Neural crest cell (in vitro differentiated cells): ENCODE measurements at places on chromosomes 12 and 14. TPM values are rescaled to one million over a fixed set of nuclear protein-coding genes. Genes with fewer than 3 reads are reported as not detected.

ENDOU gene
- total RNA-seq = not detected in 2 replicates

SERPINA12 gene
- not detected in 2 replicates for total RNA-seq

GPR137C gene
- 3.9 and 4.2 TPM in 2 replicates for total RNA-seq

APOF gene
- not detected in 2 replicates for total RNA-seq

NRL gene
- total RNA-seq = 1.2 and 2.3 TPM in 2 replicates

KRT2 gene
- not detected in 2 replicates for total RNA-seq

SLC38A1 gene
- total RNA-seq = 129 and 135 TPM in 2 replicates

DNA sequence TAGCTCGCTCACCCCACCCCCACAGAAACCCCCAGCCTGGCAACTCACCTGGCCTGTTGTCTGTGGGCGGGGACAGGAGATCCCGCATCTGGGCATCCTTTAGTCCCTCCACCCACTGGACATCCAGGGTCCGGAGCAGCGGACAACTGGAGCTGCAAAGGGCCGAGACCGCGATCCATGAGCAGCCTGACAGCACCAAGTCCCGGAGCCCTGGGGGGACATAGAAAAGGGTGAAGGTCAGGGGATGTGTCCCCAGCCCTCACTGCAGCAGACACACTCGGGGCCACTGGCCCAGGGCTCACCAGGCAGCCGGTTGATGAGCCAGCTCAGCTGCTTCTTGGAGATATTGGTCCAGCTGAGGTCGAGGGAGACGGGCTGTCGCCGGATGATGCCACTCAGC is 40.9 kb downstream of the RNF34 start:
- no peak overlapping the region for H3K4me3 ChIP-seq
- H3K36me3 ChIP-seq = peaks cover 40% of the 10 kb centered on the region
- peaks cover 10% of the 10 kb centered on the region for H3K4me1 ChIP-seq
- no peak for DNase-seq

DNA sequence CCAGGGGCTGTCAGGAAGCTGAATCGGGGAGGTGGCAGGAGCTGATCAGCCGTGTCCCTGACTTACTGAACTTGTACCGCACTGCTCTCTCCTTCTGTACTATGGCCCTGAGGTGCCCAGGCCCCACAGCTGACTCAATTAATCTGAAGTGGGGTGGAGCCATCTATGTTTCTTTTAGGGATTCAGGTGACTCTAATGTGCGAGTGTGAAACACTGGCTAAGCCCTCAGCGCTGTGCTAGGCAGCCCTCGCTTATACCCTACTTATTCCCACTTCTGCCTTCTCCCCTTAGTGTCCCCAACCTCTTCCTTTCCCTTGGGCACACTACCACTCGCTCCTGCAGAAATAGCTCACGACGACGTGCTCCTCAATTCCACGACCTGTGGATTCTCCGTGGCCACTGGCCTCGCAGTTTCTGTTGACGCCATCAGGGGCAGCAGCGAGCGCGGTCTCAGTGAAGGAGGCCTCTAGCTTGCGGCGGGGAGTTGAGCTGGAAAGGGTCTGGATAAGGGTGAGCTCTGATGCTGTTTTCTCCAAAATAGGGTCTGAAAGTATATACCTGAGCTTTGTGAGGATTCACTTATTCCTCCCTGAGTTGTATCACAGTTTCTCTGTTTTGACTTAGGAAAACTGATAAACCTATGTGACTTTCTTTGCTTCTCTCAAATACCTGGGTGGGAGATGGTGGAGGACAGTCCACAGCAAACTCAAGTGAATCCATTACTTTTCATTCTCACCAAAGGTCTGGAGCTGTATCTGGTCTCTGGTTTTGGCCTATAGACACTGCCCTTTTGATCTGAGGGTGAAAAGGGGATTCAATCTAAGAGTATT is 167.6 kb downstream of the SLC41A2 start:
- no peak overlapping the region for H3K4me3 ChIP-seq
- H3K27ac ChIP-seq = no peak overlapping the region
- DNase-seq = peak; percentile 63

DNA sequence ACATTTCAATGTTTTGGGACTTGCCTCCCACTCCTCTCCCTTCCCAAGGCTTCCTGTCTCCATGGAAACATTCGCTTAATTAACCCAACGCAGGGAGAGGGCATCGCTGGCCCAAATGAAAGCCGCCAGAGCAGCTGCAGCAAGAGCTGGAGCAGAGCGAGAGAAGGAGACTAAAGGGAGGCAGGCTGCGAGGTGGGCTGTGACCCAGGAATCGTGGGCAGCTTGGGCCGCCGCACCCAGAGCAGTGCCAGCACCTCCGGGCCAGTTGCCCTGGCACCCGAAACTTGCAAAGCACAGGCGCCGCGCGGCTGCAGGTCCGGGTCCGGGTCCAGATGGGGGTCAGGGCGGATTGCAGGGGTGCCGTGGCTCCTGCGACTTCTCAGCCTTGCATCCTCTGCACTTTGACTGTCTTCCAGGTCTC is 43.5 kb upstream of the PTPRQ start:
- no peaks in the 10 kb centered on the region for H3K36me3 ChIP-seq
- H3K4me1 ChIP-seq = no peaks in the 10 kb centered on the region
- peaks cover 6% of the 10 kb centered on the region for H3K27me3 ChIP-seq
- no peak overlapping the region for H3K4me3 ChIP-seq

DNA sequence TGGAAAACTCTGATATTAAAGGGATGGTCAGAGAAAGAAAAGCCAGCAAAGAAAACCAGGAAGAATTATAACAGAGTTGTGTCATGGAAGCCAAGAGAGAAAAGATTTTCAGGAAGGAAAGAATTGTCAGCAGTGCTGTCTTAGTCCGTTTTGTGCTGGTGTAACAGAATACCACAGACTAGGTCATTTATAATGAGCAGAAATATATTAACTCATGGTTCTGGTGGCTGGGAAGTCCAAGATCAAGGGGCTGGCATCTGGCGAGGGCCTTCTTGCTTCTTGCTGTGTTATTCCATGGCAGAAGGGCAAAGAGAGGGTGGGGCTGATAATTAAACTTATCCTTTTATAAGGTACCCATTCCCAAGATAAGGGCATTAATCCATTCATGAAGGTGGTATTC is 6.4 kb upstream of the INHBE start:
- no peaks in the 10 kb centered on the region for H3K36me3 ChIP-seq
- no peak for DNase-seq
- H3K4me1 ChIP-seq = peaks cover 5% of the 10 kb centered on the region
- H3K27me3 ChIP-seq = peaks cover 4% of the 10 kb centered on the region

GRCh38 chr12:57741413-57741789 is 2.9 kb upstream of the AGAP2 start:
- DNase-seq = no peak
- H3K36me3 ChIP-seq = peaks cover 4% of the 10 kb centered on the region
- peak overlapping the region; percentile 58 for H3K4me3 ChIP-seq
- peaks cover 33% of the 10 kb centered on the region for H3K4me1 ChIP-seq
- no peak overlapping the region for H3K27ac ChIP-seq

DNA sequence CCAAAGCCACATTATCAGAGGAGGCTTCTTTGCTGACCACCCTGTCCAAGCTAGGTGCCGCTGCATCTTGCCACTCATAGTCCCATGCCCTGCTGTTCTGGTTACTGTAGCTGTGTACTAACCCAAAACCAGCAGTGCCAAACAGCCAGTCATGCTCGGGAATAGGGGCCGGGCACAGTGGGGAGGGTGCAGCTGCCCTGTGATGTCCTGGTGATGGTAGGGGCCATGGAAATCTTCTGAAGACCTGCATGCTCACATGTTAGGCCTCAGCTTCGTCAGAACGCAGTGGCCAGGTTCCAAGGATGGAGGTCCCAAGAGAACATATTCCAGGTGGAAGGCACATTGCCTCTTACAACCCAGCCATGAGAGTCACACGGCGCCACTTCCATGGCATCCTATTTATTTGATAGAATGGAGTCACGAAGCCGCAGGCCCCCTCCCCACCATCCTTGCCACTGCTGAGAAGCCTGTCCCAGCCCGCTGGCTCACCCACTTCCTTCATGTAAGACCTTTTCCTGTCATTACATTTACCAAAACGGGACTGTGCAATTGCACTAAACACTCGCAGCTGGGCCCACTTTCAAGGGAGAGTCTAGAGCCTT is 48.5 kb downstream of the FAM222A start:
- peak overlapping the region; percentile 57 for H3K27ac ChIP-seq
- peaks cover 3% of the 10 kb centered on the region for H3K36me3 ChIP-seq
- H3K27me3 ChIP-seq = no peaks in the 10 kb centered on the region
- no peak for DNase-seq
- no peaks in the 10 kb centered on the region for H3K4me1 ChIP-seq
- H3K4me3 ChIP-seq = no peak overlapping the region

DNA sequence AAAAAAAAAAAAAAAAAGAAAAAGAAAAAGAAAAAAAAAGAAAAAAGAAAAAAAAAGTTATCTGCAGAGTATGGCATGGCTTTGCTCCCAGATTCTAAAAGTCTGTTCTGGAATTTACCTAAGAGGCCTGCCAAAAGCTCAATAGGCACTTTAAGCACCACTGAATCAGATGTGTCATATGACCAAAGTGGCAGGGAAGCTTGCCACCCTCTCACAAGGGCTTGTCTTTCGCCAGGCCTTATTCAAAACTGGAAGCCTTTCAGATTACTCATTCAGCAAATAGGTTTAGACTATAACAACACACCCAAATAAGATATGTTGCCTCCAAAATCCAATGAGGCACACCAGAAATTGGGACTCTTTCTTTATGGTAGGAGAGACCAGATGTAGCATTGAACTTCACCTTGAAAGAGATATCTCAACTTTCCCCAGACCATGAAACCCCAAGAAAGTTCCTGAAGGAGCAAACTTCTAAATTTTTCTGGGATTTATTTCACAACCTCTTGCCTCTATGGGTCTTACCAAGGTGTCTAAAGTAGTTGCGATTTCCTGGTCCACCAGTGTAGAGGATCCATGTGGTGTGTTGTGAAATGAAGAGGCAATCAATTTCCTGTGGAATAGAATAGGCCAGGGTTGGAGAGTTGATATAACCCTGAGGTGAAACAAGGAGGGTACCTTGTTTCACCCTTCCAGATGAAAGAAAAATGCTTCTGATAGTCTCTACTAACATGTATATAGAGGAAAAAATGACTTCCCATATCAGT is 218.8 kb downstream of the DAD1 start:
- H3K4me1 ChIP-seq = no peaks in the 10 kb centered on the region
- DNase-seq = no peak
- no peak overlapping the region for H3K4me3 ChIP-seq

GRCh38 chr14:95935228-95935822 is 58.7 kb downstream of the TUNAR start:
- no peaks in the 10 kb centered on the region for H3K36me3 ChIP-seq
- H3K27ac ChIP-seq = no peak overlapping the region
- peaks cover 10% of the 10 kb centered on the region for H3K27me3 ChIP-seq
- no peak overlapping the region for H3K4me3 ChIP-seq
- no peaks in the 10 kb centered on the region for H3K4me1 ChIP-seq

GRCh38 chr14:33643426-33644181 is 307.3 kb downstream of the EGLN3 start:
- H3K4me1 ChIP-seq = peaks cover 38% of the 10 kb centered on the region
- H3K27me3 ChIP-seq = no peaks in the 10 kb centered on the region
- no peak for DNase-seq
- peak overlapping the region; percentile 61 for H3K4me3 ChIP-seq
- no peaks in the 10 kb centered on the region for H3K36me3 ChIP-seq

DNA sequence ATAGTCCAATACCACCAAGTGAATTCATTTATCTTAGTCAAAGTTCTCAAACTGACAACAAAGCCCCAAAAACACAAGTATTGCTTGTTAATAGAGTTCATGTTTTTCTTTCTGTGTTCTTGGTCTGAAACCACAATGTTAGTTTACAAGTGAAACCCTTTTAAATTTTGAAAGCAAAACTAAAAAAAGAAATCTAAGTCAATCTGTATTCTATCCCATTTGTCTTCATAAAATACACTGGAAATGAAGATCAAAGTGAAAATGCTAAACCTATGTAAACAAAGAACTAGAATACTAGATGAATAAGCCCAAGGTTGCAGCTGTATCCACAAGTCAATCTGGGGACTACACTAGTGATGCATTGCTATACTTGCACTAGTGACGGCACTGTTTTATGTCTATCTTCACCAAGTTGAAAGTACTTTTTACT is 10.4 kb downstream of the MAP4K5 start:
- no peak overlapping the region for H3K27ac ChIP-seq
- no peak for DNase-seq
- no peaks in the 10 kb centered on the region for H3K27me3 ChIP-seq
- H3K4me1 ChIP-seq = peaks cover 29% of the 10 kb centered on the region

DNA sequence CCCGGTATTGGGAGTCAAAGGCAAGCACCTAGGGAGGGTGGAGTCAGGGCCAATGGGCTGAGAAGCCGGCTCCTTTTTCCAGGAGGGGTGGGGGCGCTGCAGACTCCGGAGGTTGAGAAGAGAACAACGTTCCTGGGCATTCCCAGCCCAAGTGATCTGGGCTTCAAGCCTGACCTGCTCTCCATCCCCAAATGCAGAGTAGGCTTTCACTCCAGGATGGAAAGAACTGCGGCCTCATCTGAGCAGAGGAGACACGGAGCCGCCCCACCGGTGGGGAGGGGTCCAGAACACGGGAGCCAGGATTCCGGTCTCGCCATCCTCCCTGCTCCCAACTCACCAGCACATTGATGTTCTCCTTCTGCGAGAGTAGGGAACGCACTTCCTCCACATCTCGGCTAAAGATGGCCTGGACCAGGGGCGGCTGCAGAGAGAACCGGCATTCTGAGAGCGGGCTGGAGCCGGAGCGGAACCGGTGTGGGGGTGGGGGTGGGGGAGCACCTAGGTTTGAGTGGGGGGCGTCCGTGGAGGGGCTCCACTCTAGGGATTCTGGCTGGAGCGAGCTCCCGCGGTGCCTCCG is 605 bp downstream of the ANKRD52 start:
- H3K27me3 ChIP-seq = no peaks in the 10 kb centered on the region
- H3K36me3 ChIP-seq = peaks cover 8% of the 10 kb centered on the region
- peaks cover 25% of the 10 kb centered on the region for H3K4me1 ChIP-seq

- H3K36me3 ChIP-seq = no peaks in the 10 kb centered on the region
- peaks cover 7% of the 10 kb centered on the region for H3K4me1 ChIP-seq
- H3K27me3 ChIP-seq = peaks cover 7% of the 10 kb centered on the region
- H3K4me3 ChIP-seq = no peak overlapping the region
- DNase-seq = no peak
Observed at GRCh38 chr12:115672086-115672485, 605.4 kb downstream of the MED13L start.

DNA sequence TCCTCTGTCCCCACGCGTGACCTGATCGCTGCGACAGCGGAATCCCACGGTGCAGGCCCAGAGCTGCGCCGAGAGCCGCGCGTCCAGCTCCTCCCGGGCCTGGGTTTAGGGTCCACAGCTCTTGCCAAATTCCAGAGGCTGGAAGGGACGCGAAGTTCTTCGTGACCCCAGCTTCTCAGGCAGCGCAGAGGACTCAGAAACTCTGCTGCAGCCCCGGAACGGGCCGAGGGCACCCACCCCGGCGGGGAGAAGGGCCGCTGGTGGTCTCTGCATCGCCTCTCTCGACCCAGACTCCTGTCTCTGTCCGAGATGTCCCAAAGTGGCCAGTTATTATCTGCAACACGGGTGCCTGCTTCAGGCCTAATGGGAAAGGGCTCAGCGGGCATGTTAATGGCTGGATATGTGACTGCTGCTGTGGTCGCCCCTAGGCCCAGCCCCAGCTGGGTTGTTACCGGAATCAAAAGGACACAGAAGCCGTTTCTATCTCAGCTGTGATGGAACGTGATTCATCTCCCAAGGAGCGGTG is 236.4 kb downstream of the VRK1 start:
- no peak overlapping the region for H3K4me3 ChIP-seq
- H3K27ac ChIP-seq = no peak overlapping the region
- peaks cover 27% of the 10 kb centered on the region for H3K27me3 ChIP-seq
- no peaks in the 10 kb centered on the region for H3K36me3 ChIP-seq

- peaks cover 6% of the 10 kb centered on the region for H3K36me3 ChIP-seq
- no peaks in the 10 kb centered on the region for H3K4me1 ChIP-seq
- DNase-seq = no peak
- H3K4me3 ChIP-seq = no peak overlapping the region
Observed at GRCh38 chr14:92846162-92846897, 52.2 kb downstream of the GOLGA5 start.

GRCh38 chr14:101854366-101854765 is 92.9 kb downstream of the PPP2R5C start:
- H3K4me3 ChIP-seq = no peak overlapping the region
- peaks cover 4% of the 10 kb centered on the region for H3K36me3 ChIP-seq
- no peaks in the 10 kb centered on the region for H3K27me3 ChIP-seq
- H3K4me1 ChIP-seq = peaks cover 14% of the 10 kb centered on the region
